ENCODE measurements at places on chromosomes 7 and 10. TPM values are rescaled to one million over a fixed set of nuclear protein-coding genes. Genes with fewer than 3 reads are reported as not detected.

Gene MACROH2A2
- 20.8 TPM for total RNA-seq

Gene CAV2
- total RNA-seq = 92.9 TPM

Gene SEMA3D
- total RNA-seq = 0.15 TPM

Gene GPER1
- total RNA-seq = 4.2 TPM

Measured in bronchus fibroblast of lung (primary cell).